Activated CD4-positive, alpha-beta T cell treated with anti-CD3 and anti-CD28 coated beads, Interleukin-2, amount 50 U/mL, for 24 hours (primary cell): ENCODE measurements at places on chromosomes 7 and 10.

DNA sequence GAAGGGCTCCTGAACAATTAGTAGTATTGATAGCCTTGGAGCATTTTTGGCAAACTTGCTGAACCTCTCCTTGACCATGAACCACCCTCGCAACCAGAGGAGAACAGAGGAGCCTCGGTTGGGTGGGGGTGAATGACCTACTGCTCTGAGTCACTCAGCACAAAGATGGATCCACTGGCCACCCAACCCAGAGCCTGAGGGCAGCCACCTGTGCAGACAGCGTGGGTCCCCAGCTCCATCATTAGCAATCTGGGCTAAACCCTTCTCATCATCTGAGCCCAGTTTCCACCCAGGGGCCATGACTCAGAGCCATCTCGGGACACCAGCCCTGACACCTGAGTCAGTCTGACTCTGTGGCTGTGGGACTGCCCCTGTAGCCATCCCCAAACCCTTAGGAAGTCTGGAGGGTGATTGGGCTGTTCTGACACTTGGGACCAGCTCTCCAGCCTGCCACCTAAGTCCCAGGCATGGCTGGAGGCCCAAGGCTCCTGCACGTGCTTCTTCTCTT lies 171.8 kb upstream of the GPR26 start:
- DNase-seq, result no peak

DNA sequence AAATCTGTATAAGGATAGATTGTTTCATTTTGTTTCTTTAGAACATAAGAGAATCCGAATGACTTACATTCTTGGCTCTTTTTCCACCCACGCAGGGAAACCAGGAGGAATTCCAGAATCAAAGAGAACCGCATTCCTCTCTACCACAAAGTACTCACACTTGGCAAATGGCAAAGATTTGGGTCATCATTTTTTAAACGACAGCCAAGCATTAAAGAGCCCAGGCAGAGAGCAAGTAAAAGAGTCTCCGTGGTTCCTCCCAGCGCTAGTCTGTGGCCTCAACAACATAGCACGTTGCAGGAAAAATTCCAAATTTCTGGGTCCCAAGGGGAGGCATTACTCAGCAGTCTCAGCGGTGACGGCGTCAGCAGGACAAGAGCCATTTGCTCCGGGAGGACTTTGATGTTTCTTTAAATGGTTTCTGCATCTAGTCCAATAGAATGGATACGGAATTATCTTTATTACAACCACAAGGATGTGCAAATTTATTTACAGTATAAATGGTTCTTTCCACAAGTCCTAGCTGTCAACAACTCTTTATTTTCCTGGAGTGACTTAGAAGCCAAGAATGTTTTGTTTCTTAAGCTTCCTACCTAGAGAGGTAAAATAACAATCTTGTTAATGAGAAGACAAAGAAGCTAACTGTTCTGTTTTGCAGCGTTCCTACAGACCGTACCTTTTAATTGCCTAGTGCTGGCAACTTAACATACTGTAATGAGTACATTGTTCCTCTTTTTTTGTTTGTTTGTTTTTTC lies 232.5 kb downstream of the SKIDA1 start:
- no peak for DNase-seq

DNA sequence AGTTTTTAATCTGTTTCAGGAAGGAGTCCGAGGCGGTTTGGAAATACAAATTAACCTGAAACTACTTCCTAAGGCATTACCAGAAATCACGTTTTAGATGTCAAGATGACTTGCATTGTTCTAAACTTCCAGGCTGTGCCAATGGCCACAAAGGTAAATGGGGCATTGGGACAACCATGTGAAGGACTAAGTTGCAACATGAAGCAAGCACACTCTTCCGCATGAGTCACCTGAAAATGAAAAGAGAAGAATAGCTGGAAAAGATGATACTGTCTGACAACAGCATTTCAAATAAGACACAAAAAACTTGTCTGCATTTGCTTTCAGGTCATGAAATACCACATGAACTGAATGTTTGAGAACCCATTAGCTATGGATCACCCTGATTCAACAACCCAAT lies 262.1 kb downstream of the AHR start:
- DNase-seq, result no peak

GRCh38 chr7:73842067-73842976 lies at the start of gene METTL27:
METTL27 (minus strand) TSS chr7:73842516; CDS start chr7:73842140, 376 bp downstream.
- peak; percentile 86 for DNase-seq

DNA sequence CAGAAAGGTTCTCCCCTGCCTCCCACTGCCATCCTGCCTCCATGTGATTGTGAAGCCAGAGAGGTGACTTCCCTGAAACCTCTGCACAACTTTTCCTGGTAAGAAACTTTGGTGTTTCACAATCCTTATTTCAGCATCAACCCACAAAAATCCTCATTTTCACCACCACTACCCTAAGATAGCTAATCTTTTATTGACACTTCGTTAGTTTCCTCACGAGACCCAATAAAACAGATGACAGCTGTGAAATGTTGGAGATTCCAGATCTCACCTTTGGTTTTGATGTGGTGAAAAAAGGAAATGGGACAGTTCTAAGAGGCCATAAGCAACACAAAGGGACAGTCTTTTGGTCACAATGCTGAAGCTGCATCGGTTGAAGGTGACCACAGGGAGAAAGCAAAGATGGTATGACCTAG lies 59.9 kb upstream of the TM9SF3 start:
- DNase-seq, result no peak

GRCh38 chr10:121668314-121669027 lies 70.2 kb upstream of the FGFR2 start:
- DNase-seq, result no peak

DNA sequence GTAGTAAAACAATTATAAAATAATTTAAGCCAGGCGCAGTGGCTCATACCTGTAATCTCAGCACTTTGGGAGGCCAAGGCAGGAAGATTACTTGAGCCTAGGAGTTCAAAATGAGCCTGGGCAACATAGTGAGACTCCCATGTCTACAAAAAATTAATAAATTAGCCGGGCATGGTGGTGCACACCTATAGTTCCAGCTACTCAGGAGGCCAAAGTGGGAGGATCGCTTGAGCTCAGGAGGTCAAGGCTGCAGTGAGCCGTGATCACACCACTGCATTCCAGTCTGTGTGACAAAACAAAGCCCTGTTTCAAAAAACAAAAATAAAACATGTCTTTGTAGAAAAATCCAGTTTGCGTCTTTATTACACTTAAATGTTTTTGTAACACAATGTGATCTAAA lies 141.9 kb upstream of the KAT6B start:
- DNase-seq, result no peak

DNA sequence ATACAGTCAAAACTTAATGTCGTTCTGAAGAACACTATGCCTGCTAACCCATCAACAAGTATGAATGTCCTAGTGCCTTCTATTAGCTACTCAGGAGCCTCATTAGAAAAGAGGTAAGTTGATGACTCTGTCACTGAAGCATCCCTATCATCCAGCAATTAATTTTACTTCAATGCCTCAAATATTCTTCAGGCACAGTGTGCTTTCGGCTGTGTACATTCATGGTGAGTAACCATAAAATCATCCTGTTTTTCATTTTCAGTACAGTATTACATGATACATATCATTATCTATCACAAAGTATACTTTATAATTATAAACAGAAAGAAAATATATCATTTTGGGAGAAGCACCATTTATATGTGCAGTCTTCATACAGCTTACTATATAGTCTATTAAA lies 495.5 kb upstream of the ZWINT start:
- no peak for DNase-seq

DNA sequence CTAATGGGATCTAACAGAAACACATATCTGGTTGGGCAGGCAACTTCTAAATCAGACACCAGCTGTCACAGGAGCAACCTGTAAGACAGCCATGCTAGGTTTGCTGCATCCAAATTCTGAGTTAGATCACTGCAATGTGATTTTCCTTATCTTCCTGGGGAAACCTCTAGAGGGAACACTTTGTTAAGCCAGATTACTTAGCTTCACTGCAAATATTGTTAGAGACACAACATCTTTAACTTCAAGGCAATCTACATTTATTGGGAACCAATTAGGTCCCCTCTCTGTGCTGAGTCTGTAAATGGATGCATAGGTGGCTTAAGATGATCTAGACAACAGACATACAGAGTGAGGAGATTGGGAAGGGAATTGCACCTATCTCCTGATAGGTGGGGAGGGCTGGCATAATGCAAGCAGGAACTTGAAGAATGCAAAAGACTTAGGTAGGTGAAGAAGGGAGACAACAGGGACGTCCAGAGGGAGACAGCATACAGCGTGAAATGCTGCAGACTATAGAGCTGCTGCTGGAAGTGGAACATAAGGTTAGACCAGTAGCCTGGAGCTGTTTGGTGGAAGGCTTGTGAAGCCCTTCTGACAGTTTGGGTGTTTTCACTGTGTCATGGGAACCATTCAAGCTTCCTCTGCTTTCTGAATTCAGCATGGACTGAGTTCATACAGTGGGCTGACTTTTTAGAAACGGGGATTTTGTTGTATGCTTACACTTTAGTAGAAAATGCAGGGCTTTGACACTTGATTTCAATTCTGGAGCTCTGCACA lies 109.8 kb upstream of the ELMO1 start:
- no peak for DNase-seq

- DNase-seq, result no peak
Observed at GRCh38 chr7:102012941-102013461, 195.6 kb downstream of the CUX1 start.

GRCh38 chr7:44590910-44591309 lies 8.9 kb upstream of the TMED4 start:
- no peak for DNase-seq

DNA sequence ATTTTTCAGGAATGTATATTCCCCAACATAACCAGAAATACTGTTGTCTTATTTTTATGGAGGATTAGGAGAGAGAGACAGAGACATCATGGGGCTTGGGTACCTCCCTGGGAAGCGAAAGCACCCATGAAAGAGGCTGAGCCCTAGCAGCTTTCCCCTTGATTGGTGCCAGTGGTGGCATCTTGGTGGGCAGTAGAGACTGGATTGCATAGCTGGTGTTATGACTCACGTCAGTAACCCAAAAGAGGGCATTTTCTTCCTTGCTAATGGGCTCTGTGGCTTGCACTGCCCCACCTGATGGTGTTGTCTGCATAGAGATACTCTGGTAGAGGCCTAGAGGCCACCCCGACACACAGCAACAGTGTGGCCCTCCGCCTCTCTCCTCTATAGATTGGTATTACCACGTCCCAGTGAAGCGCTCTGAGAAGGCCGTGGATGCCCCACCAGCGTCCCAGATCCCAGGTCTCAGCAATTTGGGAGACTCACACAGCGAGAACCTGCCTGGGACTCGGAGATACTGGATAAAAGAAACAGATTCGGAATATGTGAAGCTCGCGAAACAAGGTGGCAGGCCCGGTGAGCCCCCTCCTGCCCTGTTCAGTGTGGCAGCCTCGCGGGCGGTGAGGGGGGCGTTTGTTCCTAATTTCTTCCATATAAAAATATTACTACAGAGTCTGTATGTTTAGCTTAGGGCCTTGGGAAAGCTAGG lies 5.8 kb downstream of the C7orf57 start:
- DNase-seq, result no peak

DNA sequence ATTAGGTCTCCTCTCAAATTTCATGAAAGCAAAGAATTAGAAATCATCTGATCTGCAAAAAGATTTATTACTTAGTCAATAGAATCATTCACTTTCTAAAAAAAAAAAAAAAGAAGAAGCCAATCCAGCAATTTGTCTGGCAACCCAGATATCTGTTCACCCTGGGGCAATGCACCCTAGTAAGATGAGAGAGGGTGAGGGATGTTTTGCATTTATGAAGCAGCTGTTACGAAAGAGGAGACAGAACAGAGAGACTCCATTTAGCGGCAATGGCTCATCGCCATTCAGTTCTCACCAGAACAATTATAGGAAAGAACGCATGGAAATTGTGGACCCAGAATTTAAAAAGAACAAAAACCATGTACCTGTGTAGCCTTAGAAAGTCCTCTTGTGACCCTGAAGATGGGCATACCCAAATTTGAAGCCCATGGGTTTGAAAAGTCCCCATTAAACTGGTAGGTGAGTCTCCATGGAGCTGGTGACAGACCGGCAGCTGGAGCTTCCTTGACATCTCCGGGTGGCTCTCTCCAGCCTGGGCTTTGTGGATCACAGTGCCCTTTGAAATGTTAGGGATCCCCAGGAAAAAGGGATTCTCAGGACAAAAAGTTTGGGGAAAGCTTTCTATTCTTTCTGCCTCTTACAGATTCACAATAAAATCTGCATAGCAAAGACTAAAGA lies 45.5 kb upstream of the CCDC3 start:
- DNase-seq, result no peak

DNA sequence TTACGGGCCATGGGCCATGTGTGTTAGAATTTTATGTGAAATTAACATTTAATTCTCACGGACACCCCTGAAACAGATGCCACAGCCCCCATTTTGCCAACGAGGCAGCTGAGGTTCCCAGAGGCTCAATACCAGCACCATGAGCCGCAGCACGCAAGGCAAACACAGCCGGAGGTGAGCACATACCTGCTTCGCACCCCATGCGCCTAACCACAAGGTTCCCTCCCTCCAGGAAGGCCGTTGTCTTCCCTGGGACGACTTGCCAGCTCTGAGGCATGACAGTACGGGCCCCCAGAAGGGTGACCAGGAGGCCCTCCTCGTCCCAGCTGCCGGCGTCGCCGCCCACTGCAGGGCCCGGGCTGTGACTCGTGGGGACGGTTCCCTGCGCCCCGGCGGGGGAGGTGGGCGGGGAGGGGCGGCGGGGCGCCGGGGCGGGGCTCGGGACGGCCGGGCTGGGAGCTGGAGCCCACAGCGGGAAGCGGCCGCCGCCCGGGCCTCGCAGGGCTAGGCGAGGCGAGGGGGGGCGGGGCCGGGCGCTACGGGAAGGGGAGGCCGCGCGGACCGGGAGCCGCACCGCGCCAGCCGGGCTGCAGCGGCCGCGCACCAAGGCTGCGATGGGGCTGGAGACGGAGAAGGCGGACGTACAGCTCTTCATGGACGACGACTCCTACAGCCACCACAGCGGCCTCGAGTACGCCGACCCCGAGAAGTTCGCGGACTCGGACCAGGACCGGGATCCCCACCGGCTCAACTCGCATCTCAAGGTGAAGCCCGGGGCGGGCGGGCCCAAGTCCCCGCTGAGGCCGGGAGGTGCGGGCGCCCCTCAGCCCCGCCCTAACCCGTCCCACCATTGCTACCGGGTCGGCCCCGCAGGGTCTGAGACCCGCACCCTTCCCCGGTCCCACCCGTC lies at the start of gene CAV2:
Gene CAV2 (plus strand): TSS at position 571 of the 910 bp plus-strand sequence. CDS start 44 bp downstream, at position 615.
- DNase-seq, result no peak

GRCh38 chr10:111072232-111072631 lies 4.6 kb upstream of the ADRA2A start:
- DNase-seq, result no peak

- no peak for DNase-seq
Observed at GRCh38 chr7:71665716-71666115, 533.8 kb downstream of the GALNT17 start.
